Activated CD4-positive, alpha-beta T cell treated with anti-CD3 and anti-CD28 coated beads for 1 hour (primary cell): ENCODE measurements at places on chromosomes 12 and 14.

- no peak for DNase-seq
Measured at GRCh38 chr12:50174971-50175715, 8.0 kb upstream of the CERS5 start.

DNA sequence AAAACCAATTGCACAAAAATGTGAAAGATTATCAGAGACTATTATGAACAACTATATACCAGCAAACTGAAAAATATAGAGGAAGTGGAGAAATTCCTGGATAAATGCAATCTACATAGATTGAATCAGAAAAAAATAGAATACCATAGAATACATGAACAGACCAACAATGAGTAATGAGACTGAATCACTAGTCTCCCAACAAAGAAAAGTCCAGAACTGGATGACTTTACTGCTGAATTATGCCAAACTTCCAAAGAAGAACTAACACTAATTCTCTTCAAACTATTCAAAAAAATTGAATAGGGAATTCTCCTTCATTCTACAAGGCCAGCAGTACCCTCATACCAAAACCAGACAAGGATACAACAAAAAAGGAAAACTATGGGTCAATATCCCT is 60.6 kb downstream of the GUCY2C start:
- no peak for DNase-seq

- DNase-seq, result no peak
Measured at GRCh38 chr12:100901266-100901665, 106.7 kb downstream of the ANO4 start.

DNA sequence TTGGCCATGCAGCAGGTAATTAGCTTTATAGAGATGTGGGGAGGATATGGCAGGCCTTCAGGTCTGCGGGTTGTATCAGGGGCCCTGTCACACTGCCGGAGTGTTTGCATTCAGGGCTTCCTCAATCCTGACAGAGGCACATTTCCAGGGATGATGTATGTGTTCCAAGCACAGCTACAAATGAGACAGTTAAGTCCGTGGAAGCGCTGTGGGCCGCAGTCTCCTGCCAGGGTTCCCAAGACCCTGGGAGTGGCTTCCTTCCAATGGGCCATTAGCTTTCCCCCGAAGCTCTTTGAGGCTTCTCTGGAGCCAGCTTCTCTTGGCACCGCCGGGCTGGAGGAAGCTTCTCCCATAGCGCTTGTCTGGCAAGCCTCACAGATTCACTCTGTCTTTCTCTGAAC is 1524.7 kb upstream of the TMEM132C start:
- no peak for DNase-seq

DNA sequence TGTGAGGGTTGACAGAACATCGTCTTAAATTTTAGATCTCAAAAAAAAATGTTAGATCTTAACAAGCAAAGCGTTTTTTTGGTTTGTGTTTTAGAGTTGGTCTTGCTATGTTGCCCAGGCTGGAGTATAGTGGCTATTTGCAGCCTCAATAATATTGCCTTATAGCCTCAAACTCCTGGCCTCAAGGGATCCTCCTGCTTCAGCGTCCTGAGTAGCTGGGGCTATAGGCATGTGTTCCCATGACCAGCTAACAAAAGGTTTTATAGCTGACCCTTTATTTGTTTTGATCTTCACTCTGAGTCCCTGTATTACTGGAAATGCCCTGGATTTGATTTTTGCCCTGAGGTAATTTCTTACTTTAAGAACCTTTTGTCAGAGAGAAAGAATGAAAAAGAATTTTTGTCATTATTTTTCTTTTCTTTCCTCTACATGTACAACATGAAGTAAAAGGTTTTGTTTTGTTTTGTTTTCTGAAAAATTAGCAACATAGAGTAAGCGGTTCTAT is 5.2 kb downstream of the INHBC start:
- no peak for DNase-seq

DNA sequence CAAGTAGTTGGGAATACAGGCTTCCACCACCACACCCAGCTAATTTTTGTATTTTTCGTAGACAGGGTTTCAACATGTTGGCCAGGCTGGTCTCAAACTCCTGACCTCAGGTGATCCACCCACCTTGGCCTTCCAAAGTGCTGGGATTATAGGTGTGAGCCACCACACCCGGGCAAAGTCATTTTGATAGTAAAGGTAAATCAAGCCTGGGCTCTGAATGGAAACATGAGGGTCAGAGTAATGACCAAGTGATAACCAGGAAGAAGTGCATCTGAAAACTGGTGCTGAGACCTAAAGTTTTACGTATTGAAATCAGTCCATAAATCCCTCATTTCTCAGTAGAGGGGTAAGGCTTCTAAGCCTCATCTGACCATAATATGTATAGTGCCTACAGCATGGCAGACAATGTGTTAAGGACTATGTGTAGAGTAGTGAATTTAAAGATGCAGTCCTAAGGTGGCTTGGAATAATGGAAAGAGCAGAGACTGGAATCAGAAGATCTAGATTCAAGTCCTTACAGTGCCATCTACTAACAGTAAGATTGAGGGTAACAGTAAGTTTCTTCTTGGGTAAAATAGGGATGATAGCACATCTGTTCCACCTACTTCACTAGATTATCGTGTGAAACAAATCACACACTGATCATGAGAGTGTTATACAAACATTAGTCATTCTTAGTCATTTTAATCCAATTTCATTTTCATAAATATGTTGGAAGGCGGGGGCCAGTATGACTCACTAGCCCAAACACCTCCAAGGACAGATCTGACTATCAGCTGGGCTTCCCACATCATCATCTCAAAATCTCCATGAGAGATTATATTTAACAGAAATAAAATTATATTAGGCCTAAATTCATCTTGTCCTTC is 11.2 kb downstream of the MAP4K5 start:
- DNase-seq, result no peak

GRCh38 chr12:32864731-32865130 is 31.8 kb downstream of the PKP2 start:
- no peak for DNase-seq

- no peak for DNase-seq
Measured at GRCh38 chr12:120579179-120579578, 2.0 kb downstream of the POP5 start.

DNA sequence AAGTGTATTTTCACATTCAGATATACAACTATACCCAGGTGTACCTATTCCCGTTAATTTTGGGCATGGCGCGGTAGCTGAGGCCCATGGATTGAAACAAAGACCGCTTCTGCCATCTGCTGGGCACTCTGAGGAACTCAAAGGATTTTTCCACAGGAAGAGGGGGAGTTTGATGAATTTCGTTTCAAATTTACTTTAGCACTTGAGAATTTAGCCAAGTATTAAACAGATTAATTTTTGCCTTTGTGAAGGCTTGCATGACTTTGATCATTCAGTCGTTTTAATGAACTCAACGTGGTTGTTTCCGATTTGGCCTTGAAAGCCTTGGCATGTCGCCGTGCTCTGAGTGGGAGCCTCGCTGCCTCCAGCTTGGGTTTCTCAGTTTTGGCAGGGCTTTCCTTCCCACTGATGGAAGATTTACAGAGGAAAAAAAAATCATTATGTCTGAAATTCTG is 153.2 kb upstream of the DDHD1 start:
- DNase-seq, result peak; percentile 9

GRCh38 chr14:64074961-64075612 is 219.1 kb downstream of the ESR2 start:
- DNase-seq, result no peak

DNA sequence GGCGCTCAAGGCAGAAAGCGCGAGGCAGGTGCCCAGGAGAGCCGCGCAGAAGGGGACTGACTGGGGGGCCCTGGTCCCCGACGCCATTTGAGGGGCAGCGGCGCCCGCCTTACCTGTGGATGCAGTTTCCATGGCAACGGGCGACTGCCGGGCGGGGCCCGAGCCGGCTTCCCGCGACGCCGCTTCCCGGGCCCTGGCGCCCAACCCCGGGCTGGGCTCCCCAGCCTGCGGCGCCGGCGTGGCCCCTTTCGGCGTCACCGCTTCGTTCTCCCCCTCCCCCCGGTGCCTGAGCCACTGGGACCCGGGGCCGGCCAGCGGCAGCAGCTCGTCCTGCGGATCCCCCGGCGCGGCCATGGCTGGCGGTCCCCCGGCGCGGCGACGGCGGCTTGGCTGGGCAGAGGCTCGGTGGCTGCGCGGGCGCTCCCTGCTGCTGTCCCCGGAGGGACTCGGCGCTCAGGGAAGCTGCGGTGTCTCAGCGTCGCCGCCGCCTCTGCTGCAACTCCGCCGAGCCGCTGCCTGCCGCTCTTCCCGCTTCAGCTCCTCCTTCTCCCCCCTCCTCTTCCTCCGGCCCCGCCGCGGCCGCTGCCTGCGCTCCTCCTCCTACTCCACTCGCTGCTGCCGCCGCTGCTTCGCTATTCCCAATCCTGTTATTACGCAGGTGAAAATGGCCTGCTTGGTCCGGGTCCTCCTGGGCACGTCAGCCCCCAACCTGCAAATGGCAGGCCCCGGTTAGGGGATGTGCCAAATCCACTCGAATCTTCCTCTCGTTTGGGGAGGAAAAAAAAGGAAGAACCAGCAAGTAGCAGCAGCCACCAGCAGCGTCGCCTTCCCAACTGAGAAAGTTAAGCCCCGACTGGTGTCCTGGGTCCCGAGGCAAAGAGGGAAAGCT is at the start of gene RTN1:
Gene RTN1 (minus strand): TSS at position 500 of the 889 bp plus-strand sequence. CDS start 146 bp downstream, at position 354.
- DNase-seq, result no peak
